ENCODE measurements at places on chromosomes 2 and 18.
A peak's percentile ranks its signal among the peaks of the same experiment; 100 is the strongest.

DNA sequence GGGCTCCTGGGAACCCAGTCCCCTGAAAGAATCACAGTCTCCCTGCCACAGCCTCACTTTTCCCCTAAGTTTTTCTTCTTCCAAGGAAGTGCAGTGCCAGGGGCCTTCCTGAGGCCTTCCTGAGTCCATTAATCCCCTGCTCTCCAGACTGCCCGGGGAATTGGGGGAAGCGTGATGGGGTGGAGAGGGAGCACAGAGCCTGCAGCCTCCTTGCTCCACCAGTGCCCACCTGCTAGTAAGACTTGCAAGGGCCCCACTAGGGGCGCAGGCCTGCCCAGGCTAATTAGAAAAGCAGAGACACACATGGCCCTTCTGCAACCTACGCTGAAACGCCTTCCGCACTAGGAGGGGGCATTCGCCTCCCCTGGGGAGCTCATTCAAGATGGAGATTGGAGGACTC, 110.6 kb downstream of the MRO start:
- DNase-seq = no peak

- DNase-seq = no peak
Measured at GRCh38 chr2:118969734-118970395, 27.9 kb downstream of the MARCO start.

GRCh38 chr2:229715895-229716507, 1.6 kb upstream of the DNER start:
- DNase-seq = peak; percentile 82

GRCh38 chr2:39399570-39399969, 37.5 kb downstream of the MAP4K3 start:
- DNase-seq = peak; percentile 31

GRCh38 chr2:240269886-240270285, 129.4 kb upstream of the OTOS start:
- no peak for DNase-seq

GRCh38 chr18:72283148-72283925, 260.8 kb downstream of the CBLN2 start:
- no peak for DNase-seq

DNA sequence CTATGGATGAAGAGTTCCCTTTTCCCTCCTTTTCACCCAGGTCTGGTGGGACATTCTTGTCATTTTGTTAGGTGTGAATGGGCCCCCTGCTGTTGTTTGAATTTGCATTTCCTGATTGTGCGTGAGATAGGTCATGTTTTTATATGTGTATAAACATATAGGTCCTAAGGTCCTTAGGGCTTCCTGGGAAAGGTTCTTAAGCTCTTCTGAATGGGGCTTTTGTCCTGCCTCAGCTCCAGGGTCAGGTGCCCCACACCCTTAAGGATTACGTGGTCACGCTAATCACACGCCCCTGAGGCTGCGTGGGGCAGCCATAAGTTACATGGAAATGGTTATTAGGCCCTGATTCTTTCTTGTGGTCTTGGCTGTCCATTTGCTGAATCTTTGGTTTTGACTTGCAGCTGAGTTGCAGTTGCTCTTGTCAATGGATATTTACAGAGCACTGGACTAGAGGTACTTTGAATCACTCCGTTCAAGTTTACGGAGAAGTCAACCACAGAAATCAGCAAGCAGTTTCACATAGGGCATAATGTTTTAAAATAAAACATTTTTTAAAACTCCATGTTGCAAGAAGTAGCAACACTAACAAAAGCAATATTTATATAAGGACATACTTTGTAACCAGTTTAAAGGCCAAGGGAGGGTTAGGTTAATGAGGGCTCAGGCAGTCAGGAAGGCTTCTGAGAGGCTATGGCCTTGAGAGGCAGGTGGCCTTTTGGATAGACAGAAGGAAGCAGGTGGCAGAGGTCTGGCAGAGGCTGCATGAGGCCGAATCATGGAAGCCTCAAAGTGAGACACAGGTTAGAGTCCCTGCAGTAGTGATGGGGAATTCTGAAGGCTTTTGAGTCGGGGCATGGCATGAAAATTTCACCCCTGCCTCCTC, 24.2 kb downstream of the LIPG start:
- DNase-seq = peak; percentile 97

GRCh38 chr2:83862600-83862999, 596.5 kb downstream of the SUCLG1 start:
- DNase-seq = no peak

DNA sequence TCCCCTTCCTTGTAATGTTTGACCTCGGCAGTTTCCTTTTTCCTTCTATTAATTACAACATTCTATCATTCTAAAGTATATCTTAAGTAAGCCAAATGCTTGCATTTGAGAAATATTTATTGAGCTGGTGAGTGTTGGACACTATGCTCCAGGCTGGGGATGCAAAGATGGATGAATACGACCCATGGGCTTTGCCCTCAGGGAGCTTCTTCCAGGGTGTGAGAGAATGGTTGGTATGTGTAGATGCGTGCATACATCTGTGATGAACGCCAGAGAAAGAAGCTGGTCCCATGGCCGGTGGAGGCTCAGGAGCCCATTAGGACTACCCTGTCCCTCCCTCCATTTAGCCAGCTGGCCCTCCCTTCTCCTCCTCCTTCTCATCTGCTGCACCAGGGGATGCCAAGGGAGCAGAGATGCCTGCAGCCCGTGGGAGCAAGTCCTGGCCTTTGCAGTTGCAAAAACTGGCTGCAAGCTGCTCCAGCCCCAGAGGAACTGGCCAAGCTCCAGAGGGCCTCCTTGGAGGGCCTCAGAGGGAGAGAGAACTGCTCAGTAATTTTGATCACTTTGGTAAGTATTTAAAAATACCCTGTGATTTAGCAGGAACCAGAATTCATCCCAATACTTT, 65.7 kb upstream of the FOSL2 start:
- DNase-seq = no peak

DNA sequence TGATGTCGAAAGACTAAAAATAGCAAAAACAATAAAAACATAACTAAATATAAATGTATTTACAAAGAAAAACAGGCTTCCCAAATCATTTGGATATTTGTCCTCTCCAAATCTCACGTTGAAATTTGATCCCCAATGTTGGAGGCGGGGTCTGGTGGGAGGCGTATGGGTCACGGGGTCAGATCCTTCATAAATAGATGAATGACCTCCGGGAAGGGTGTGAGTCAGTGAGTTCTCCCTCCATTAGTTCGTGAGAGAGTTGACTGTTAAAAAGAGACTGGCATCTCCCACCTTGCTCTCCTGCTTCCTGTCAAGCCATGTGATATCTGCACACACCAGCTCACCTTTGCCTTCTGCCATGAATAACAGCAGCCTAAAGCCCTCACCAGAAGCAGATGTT, 703.0 kb downstream of the TMEM182 start:
- DNase-seq = no peak

- peak; percentile 33 for DNase-seq
Measured at GRCh38 chr2:58967736-58968135, 726.6 kb upstream of the FANCL start.

GRCh38 chr2:216635171-216635570, 2.0 kb downstream of the IGFBP2 start:
- DNase-seq = no peak

DNA sequence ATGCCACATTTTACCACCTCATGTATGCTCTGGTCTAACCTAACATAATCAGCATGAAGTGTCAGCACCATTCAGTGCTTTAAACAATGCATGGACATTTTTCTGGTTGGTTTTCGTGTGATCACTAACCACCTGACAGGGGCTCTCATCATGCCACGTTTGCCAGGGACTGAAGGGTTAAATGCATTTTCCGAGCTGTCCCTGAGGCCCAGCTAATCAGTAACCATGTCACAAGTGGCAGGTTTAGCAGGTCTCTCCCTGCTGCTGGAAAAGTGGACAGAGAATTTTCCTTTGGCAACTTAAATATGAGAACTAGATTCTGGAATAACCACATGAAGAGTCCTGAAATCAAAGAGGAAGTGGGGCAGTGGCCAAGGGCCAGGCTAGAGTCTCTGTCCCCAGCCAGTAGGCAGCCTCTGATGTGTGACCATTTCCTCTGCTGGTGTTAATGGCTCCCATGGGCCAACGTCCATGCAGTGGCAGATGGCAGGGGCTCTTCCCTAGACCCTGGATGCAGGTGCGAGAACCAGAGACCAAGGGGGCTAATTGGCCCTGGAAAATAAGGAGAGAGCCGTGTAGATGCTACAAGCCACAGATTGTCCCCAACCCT, 69.5 kb downstream of the TPGS2 start:
- DNase-seq = no peak

GRCh38 chr2:148613231-148614013, 31.1 kb upstream of the EPC2 start:
- no peak for DNase-seq

DNA sequence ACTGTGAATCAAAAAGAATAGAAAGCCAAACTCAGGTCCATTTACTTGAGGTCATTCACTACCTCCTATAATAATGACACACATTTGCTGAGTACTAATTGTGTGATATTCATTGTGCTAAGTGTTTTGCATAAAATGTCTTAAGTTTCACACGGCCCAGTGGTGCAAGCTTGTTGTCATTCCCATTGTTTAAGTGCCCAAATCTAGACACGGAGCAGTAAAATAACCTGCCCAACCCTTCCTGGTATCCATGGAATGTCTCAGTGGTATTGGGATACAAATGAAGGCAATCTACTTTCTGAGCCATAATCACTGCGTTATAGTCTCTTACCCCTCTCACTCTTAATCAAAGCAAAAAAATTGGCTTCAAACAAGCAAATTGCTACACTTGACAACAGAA, 233.3 kb downstream of the NCKAP5 start:
- no peak for DNase-seq

DNA sequence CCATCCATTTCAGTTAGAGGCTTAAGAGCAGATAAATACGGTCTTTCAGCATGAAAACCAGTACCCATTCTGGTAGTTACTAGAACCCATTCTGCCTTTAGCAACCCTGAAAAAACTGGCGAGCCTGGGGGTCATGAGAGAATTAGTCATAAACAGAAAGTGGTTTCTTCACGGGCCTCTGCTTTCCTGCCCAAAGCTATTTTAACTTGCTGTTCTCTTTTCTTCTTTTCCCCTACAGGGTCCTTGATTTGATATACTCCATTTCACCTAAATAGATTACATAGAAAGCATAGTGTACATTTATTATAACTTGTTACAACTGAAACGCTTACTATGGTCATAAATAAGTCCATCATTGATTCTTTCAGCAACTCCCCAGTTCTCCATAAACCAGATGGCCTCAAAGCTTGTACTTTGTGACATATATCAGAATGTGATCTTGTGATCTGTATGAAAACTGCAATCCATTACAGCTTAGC, 48.3 kb downstream of the WDFY1 start:
- no peak for DNase-seq

DNA sequence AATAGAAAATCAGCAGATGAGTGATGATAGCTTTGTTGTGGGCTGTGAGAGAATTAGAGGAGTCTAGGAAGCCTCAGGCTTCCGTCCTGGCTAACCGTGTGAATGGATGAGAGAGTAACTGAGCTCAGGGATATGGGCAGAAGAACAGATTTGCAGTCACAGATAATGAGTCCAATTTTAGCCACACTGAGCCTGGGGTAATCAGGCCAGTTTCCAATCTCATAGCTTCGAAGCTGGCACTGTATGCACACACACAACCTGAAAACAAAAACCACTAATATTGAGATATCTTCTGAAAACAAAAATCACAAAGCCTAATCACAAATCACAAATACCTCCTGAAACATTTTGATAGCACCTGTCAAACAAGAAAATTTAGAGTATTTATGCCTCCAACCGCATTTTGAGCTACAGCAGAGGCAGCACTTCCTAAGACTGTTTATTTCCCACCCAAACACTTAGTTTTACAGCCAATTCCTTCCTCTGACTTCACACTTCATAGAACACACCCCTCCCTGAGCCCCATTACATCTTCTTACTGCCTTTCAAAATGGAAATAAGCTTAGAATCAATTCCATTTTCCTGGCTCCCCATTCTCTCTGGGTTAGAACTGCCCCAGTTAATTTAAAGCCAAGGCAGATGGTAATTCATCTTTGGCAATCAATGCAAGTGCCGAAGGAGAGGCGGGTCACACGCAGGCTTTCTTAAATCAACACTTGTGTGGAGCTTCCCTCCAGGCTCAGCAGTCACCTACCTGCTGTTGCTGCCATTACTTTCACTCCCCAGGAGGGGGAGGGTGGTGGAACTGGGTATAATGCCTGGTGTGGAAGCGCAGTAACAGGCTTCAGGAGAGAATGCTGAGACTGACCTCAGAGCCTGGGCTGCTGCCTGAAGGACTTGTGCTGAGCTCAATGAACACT, 18.9 kb downstream of the TTR start:
- peak; percentile 1 for DNase-seq
